ENCODE measurements at places on chromosomes 12 and 14.

DNA sequence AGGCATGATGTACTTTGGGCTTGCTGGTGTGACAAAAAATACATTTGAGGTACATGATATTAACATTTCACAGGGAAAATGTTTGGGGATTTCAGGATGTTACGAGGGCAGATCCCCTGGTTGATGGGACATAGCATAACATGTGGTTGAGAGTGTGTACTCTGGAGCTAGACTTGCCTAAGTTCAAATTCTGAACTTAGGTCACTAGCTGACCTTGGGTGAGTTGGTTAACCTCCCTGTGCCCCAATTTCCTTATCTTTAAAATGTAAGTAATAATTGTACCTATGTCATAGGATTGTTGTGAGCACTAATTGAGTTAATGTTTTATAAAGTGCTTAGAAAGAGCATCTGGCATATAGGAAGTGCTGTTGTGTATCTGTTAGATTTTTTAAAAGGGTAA is 64.7 kb upstream of the ATF1 start:
- DNase-seq, result no peak

- no peak for DNase-seq
These were observed 172.3 kb downstream of the NDUFA12 start for GRCh38 chr12:94831081-94831751.

GRCh38 chr12:106682594-106683234 is 91.8 kb upstream of the RIC8B start:
- DNase-seq, result peak; percentile 32

GRCh38 chr12:98379106-98379505 is 136.3 kb upstream of the TMPO start:
- no peak for DNase-seq

- peak; percentile 60 for DNase-seq
These were observed 76.0 kb downstream of the ACACB start for GRCh38 chr12:109192358-109192757.

DNA sequence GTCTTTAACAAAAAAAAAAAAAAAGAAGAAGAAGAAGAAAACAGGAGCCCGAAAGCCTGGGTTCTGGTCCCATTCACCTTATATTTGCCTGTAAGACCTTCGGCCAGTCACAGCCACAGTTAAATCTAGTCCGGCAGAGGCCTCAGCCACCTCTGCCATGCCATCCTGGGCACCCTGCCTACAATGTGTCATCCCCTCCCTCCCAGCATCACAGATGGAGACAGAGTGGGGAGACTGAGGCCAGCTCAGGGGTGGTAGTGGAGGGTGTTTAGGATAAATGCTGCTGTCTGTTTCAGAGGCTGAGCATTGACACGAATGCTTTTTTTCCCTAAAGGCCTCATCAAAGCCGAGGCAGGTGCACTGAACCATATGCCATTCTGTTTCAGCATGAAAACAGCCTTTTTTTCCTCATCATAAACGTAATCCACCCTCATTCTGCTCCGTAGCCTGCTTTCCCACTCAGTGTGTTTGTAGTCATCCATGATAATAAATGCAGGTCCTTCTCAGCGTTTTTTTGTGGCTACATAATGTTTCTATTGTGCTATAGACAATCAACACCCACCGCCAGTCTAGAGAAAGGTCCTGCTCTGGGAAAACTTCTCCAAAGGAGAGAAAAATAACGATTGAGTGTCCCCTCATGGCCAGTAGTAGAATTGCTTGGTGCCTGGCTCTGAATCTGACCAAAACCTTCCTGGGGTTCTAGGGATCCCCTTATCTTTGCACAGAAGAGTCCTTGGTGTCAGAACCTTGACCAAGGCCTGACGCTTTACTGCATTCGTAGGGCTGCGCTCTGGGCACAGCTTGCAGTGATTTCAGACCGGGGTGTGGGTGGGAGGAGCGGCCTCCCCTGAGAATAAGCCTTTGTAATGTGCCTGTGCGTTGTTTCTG is 41.1 kb upstream of the TSPAN9 start:
- peak; percentile 26 for DNase-seq

DNA sequence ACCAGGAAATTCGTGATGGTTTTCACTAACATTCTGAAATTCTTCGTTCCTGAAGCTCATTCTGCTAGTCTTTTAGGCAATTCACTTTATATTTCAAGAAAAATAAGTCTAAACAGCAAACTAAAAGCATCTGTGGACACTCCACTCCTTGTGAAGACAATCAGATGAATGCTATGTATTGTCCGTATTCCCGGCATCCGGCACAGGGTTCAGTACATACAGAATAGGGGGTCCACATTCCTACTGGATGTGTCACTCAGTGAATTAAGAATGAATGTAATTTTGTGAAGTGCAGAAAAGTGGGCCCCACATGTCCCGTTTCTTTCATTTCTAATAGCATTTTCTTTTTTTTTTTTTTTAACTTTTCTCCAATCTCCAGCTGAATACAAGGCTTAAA is 241.3 kb downstream of the GRIN2B start:
- no peak for DNase-seq

DNA sequence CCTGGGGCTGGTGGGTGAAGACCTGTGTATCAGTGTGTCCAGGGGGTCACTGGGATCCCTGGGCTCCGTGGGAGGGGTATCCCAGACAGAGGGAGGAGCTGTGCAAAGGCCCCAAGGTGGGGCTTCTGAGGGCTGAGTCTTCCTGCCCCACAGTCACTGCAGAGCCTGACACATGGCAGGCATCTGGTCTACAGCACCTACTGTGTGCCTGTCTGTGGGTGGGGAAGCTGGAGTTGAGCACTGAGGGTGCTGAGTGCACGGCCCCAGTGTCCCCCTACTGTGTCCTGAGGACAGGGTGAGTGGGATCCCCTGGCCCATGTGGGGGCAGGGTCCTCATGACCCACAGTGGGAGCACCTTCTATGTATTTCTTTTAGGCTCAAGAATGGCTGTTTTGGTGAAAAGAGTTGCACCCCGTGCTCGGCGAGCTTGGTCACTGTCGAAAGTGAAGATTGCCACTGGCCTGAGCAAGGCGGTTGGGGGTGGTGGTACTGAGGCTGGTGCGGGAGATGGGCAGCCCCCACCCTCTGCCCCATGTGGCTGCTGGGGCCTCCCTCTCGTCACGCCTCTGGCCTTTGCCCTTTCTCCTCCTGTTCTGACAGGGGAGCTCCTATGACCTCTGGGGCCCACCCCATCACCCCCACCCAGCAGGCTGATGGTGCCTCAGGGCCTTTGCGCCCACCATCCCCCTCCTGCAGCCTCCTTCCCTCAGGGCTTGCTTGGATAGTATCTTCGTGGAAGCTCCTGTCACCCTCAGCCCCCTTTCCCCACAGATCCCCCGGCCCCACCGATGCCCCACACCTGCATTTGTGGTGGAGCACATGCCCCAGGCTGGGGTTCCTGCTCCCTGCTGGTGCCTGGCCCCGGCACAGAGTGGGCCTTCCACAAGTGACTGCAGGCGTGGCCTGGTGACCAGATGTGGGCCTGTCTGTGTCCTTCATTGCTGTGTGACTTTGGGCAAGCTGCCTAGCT is 55.8 kb downstream of the BEGAIN start:
- DNase-seq, result no peak

GRCh38 chr14:80388980-80389711 is 177.8 kb upstream of the DIO2 start:
- peak; percentile 83 for DNase-seq

DNA sequence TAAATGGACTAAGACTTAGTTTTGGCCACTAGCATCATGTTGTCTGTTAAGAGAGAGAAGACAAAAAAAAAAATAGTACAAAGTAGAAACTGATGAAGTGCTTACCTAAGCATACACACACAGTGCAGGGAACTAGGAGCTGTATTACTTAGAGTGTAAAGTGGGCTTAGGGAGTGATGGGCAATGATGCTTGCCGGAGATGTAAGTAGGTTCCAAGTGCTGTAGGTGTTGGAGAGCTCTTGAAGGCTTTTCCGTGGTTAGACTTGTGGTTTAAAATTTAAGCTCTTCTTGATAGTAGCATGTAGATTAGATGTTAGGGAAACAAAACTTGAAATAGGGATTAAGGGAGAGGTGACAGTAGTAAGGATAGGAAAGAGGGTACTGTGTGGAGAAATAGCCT is 34.7 kb downstream of the MIA2 start:
- DNase-seq, result no peak

GRCh38 chr14:30725763-30726162 is 103.6 kb downstream of the SCFD1 start:
- no peak for DNase-seq

GRCh38 chr12:124393831-124394230 is 98.9 kb downstream of the RFLNA start:
- DNase-seq, result no peak

- no peak for DNase-seq
These were observed 165.4 kb downstream of the KICS2 start for GRCh38 chr12:64056741-64057140.

- DNase-seq, result peak; percentile 68
These were observed 40.0 kb upstream of the CAPRIN2 start for GRCh38 chr12:30794591-30795409.

GRCh38 chr14:76603713-76604112 is 157.6 kb upstream of the VASH1 start:
- no peak for DNase-seq

DNA sequence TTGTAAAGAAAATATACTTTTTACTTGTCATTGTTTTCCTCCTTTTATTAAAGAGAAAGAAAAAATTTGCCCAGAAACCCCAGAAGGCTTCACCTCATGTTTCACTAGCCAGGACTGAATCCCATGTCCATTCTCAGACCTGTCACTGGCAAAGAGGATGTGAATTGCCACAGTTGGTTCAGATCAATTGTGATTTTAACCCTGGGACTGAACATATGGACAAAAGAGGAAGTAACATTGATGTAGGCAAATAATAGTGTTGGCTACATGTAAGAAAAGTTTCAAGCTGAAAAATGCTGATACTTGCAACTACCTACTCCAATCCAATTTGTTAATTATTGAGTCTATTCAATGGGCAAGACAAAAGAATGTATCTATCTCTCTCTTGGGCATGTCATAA is 8.6 kb upstream of the CCDC196 start:
- DNase-seq, result no peak

GRCh38 chr12:12376646-12377448 is 20.0 kb downstream of the BORCS5 start:
- peak; percentile 77 for DNase-seq

DNA sequence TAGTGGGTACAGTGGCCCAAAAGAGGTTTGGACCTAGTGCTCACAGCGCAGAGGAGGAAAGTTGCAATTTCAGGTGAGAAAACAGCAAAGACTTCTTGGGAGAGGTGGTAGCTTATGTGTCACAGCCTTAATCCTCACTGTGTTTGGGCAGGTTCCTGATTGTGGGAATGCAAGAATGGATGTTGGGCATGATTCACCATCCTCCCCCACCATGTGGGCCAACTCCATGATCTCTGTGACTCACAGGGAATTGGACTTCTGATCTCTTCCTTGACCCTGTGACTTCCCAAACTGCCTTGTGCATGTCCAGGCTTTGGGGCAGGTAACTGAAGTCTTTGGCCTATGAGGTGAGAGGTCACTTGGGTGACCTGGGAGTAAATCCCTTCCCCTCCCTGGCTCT is 1.8 kb upstream of the CHST11 start:
- DNase-seq, result peak; percentile 41

GRCh38 chr14:36702474-36702873 is 40.8 kb downstream of the PAX9 start:
- DNase-seq, result no peak

DNA sequence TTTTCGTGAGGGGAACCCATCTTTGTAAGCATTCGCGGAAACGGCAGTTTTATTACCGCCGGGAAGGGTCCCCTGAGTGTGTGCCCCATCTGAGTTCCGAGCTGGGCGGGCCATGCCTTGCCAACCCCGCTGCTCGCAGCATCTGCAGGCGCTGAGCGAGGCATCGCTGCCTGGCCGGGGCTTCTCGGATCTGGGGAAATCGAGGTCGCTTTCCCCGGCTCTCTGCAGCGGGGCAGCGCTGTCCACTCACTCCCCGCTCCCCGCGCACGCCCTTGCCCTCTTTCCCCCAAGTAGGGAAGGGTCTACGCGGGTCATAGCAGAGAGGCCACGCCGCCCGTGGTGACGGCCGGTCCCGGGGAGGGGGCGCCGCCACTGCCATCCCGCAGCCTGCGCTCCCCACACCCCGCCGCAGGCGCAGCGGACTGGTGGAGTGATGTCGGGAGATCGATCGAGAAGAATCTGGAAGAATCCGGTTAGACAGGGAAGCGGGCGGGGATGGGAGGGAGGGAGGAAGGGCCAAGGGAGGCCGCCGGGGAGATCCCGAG is 507 bp upstream of the FKBP4 start:
- peak; percentile 14 for DNase-seq

- no peak for DNase-seq
These were observed 63.4 kb upstream of the SLCO1C1 start for GRCh38 chr12:20631711-20632110.

DNA sequence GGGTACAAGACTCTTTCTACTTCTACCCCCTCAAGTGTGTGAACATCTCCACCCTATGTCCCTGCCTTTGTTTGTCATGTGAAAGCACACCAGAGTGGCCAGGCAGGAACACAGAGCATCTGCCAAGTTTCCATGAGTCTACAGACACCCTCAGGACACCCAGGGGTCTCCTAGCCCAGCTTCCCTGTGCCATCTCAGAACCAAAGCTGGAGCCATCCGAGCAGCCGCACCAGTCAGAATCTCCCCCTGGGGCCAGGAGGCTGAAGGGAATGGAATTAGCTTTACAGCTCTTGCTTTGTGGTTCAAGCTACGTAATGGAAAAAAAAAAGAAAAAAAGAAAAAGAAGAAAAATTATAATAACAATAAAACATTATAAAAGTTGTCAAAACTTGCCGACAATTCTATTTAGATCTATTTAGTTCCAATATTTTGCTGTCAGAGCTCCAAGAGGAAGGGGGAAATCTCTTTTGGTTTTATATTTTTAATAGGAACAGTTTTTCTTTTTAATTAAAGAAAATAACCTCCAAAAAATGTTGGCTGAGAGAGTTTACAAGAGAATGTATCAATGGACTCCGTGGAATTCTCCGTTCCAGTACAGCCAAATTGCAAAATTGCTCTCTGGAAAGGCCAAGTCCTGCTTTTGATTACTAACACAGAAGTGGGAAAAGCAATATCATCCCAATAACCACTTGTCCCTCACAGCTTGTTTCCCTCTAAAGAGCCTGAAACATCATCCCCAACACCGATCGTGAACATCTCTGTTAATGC is 37.1 kb downstream of the TBX5 start:
- DNase-seq, result no peak

DNA sequence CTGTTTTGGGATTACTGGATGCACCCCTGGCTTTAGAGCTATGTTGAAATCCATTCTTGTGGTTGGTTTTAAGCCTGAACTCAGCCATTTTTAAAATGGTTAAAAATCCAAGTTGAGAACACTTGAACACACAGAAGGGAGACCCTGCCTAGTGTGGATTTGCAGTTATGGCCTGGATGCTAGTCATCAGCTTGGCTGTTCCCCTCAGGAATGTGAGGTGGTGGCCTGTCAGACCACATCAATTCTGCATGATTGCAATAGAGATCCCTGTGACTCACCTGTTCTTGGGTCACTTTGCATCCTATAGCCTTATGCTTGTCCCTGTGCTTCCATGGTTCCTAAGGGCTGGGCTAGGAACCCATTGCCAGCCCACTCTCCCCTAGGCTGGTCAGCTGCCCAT is 454.1 kb downstream of the ATP23 start:
- DNase-seq, result peak; percentile 6

- no peak for DNase-seq
These were observed 48.7 kb upstream of the PLXNC1 start for GRCh38 chr12:94099632-94100031.

- DNase-seq, result no peak
These were observed 155.6 kb upstream of the LMNTD1 start for GRCh38 chr12:25708661-25709060.

- DNase-seq, result no peak
These were observed 414.9 kb downstream of the APAF1 start for GRCh38 chr12:99059824-99060511.

GRCh38 chr12:52543985-52544883 is 8.7 kb downstream of the KRT71 start:
- DNase-seq, result peak; percentile 48
